ENCODE measurements at places on chromosomes 7 and 10. TPM values are rescaled to one million over a fixed set of nuclear protein-coding genes. Genes with fewer than 3 reads are reported as not detected.

The PRLHR gene
- not detected for total RNA-seq

The OGDHL gene
- 11.3 TPM for total RNA-seq

The AGR2 gene
- total RNA-seq: not detected

The DOCK1 gene
- total RNA-seq: 20.6 TPM

The FAM131B gene
- total RNA-seq: 0.68 TPM

The GDF2 gene
- not detected for total RNA-seq

The TMEM270 gene
- not detected for total RNA-seq

The PSMA2 gene
- total RNA-seq: 57.1 TPM

The FAM107B gene
- 23.7 TPM for total RNA-seq

The IFIT3 gene
- total RNA-seq: 8.3 TPM

The PPP1R17 gene
- total RNA-seq: not detected

The DDC gene
- total RNA-seq: not detected

The FXYD4 gene
- total RNA-seq: not detected

The ELN gene
- total RNA-seq: 17.4 TPM

Measured in heart left ventricle (tissue), 16 donors.